Left renal pelvis (tissue), 4 donors: ENCODE measurements at places on chromosomes 12 and 14. TPM values are rescaled to one million over a fixed set of nuclear protein-coding genes. Genes with fewer than 3 reads are reported as not detected.

Gene CHMP4A
- polyA plus RNA-seq: 49.6 TPM

Gene STYK1
- polyA plus RNA-seq: 0.10 TPM

Gene PTGER2
- 6.1 TPM for polyA plus RNA-seq

Gene P2RX2
- polyA plus RNA-seq: 1.6 TPM

Gene TAC3
- 0.37 TPM for polyA plus RNA-seq

Gene KLRC3
- not detected for polyA plus RNA-seq

Gene LBHD2
- not detected for polyA plus RNA-seq

Gene KCNH5
- 0.29 TPM for polyA plus RNA-seq

Gene TPH2
- polyA plus RNA-seq: 0.26 TPM

Gene SLC6A12
- polyA plus RNA-seq: 20.2 TPM

Gene NANOG
- polyA plus RNA-seq: 0.43 TPM

Gene SPIC
- not detected for polyA plus RNA-seq

Gene AJUBA
- polyA plus RNA-seq: 71.4 TPM

Gene BICDL1
- polyA plus RNA-seq: 32.1 TPM

Gene DENND5B
- polyA plus RNA-seq: 32.7 TPM

Gene VCPKMT
- 12.7 TPM for polyA plus RNA-seq

Gene ASIC1
- polyA plus RNA-seq: 5.1 TPM

Gene TAS2R30
- polyA plus RNA-seq: 0.19 TPM

Gene ARHGAP5
- polyA plus RNA-seq: 98.1 TPM

Gene SCN8A
- 1.6 TPM for polyA plus RNA-seq

Gene TCL1A
- polyA plus RNA-seq: 1.1 TPM

Gene PZP
- 0.44 TPM for polyA plus RNA-seq

Gene OTX2
- polyA plus RNA-seq: not detected

Gene VRTN
- not detected for polyA plus RNA-seq

Gene LMNTD1
- not detected for polyA plus RNA-seq

Gene LHX5
- polyA plus RNA-seq: not detected

Gene CELA1
- not detected for polyA plus RNA-seq

Gene PSEN1
- 76.6 TPM for polyA plus RNA-seq

Gene DPPA3
- 0.16 TPM for polyA plus RNA-seq

Gene NAV3
- 7.5 TPM for polyA plus RNA-seq

Gene RNASE7
- 0.55 TPM for polyA plus RNA-seq

Gene NFKBIA
- 60.3 TPM for polyA plus RNA-seq

Gene ADAM20
- 0.16 TPM for polyA plus RNA-seq

Gene IFI27L2
- polyA plus RNA-seq: 36.9 TPM

Gene ABCC9
- polyA plus RNA-seq: 23.8 TPM

Gene TEX52
- 0.38 TPM for polyA plus RNA-seq

Gene PTPRQ
- polyA plus RNA-seq: 15.6 TPM

Gene NYNRIN
- polyA plus RNA-seq: 50.5 TPM

Gene ST8SIA1
- polyA plus RNA-seq: 7.5 TPM

Gene USP5
- 64.0 TPM for polyA plus RNA-seq

Gene PIP4P1
- 33.2 TPM for polyA plus RNA-seq

Gene ATL1
- polyA plus RNA-seq: 10.5 TPM

Gene OR6C2
- not detected for polyA plus RNA-seq

Gene C12orf60
- 1.4 TPM for polyA plus RNA-seq

Gene CDC42BPB
- polyA plus RNA-seq: 82.3 TPM

Gene PPM1A
- 55.6 TPM for polyA plus RNA-seq

Gene CLBA1
- polyA plus RNA-seq: 27.9 TPM

Gene KRT71
- polyA plus RNA-seq: not detected

Gene SERPINA10
- 0.19 TPM for polyA plus RNA-seq

Gene HVCN1
- 11.4 TPM for polyA plus RNA-seq

Gene CIROP
- not detected for polyA plus RNA-seq

Gene INHBC
- polyA plus RNA-seq: 0.20 TPM

Gene RIMBP2
- polyA plus RNA-seq: 6.1 TPM

Gene MYH6
- polyA plus RNA-seq: 0.27 TPM

Gene IAPP
- not detected for polyA plus RNA-seq

Gene GUCY2C
- polyA plus RNA-seq: 0.63 TPM

Gene LRRC10
- not detected for polyA plus RNA-seq

Gene RNF212B
- polyA plus RNA-seq: 1.8 TPM

Gene TAS2R19
- polyA plus RNA-seq: 1.2 TPM
